Thoracic aorta (tissue), 2 donors: ENCODE measurements at places on chromosomes 2 and 18. TPM values are rescaled to one million over a fixed set of nuclear protein-coding genes. Genes with fewer than 3 reads are reported as not detected.
A peak's percentile ranks its signal among the peaks of the same experiment; 100 is the strongest.

The CPO gene
- 3.0 TPM for total RNA-seq

The UBE2E3 gene
- total RNA-seq = 53.8 TPM

GRCh38 chr2:98277162-98277859 lies 68.9 kb upstream of the CNGA3 start:
- H3K4me3 ChIP-seq = no peak overlapping the region
- peak overlapping the region; percentile 38 for H3K27ac ChIP-seq
- no peaks in the 10 kb centered on the region for H3K27me3 ChIP-seq

DNA sequence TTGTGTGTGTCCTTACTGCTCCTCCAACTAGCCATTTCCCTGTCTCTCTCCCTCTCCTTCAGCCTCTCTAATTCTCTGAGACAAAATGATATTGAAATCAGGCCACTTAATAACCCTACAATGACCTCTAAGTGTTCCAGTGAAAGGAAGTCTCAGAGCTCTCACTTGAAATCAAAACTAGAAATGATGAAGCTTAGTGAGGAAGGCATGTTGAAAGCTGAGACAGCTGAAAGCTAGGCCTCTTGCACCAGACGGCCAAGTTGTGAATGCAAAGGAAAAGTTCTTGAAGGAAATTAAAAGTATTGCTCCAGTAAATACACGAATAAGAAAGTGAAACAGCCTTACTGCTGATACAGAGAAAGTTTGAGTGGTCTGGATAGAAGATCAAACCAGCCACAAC lies 72.9 kb downstream of the PRKCE start:
- H3K4me1 ChIP-seq = no peaks in the 10 kb centered on the region
- no peak for DNase-seq
- no peak overlapping the region for H3K27ac ChIP-seq
- H3K27me3 ChIP-seq = no peaks in the 10 kb centered on the region

- peaks cover 31% of the 10 kb centered on the region for H3K4me1 ChIP-seq
- peak within 1 kb of the TSS; percentile 64 for H3K4me3 ChIP-seq
- no peak within 1 kb of the TSS for H3K27ac ChIP-seq
- DNase-seq = no peak
- peaks cover 38% of the 10 kb centered on the region for H3K27me3 ChIP-seq
These were observed at the start of gene RAX for GRCh38 chr18:59272891-59273758. Gene RAX (minus strand): TSS chr18:59273454. CDS start chr18:59273206, 248 bp downstream.

- no peaks in the 10 kb centered on the region for H3K36me3 ChIP-seq
- no peak overlapping the region for H3K27ac ChIP-seq
- H3K27me3 ChIP-seq = no peaks in the 10 kb centered on the region
- H3K4me1 ChIP-seq = no peaks in the 10 kb centered on the region
- no peak for DNase-seq
These were observed 530.6 kb downstream of the CCDC85A start for GRCh38 chr2:56714400-56714799.

DNA sequence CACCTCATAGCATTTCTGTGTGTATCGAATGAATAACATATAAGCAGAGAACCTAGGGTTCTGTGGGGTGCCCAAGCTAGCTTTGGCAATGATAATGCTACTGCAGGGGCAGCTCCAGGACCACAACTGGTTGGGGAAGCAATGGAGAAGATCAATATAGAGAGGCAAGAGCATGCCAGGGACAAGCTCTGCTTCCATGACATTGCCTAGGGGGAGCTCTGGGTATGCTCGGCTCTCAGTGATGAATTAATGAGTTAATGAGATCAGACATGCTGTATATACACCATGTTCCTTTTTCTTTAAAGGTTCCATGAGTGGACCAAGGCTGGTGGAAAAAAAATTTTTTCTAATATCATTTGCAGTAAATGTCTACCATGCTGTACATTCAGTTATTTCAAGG lies 618.4 kb downstream of the BCL11A start:
- H3K27ac ChIP-seq = no peak overlapping the region
